ENCODE measurements at places on chromosomes 12 and 14.

DNA sequence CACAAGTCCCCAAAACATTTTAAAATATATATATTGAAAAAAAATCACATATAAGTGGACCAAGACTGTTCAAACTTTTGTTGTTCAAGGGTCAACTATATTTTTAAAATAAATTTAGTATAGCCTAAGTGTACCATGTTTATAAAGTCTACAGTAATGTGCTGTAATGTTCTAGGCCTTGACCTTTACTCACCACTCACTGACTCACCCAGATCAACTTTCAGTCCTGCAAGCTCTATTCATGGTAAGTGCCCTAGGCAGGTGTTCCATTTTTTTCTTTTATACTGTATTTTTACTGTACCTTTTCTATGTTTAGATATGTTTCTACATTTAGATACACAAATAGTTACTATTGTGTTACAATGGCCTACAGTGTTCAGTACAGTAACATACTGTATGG, 23.4 kb upstream of the TMTC1 start:
- no peak for DNase-seq

- DNase-seq, result no peak
Observed at GRCh38 chr14:36091096-36091495, 85.4 kb downstream of the PTCSC3 start.

DNA sequence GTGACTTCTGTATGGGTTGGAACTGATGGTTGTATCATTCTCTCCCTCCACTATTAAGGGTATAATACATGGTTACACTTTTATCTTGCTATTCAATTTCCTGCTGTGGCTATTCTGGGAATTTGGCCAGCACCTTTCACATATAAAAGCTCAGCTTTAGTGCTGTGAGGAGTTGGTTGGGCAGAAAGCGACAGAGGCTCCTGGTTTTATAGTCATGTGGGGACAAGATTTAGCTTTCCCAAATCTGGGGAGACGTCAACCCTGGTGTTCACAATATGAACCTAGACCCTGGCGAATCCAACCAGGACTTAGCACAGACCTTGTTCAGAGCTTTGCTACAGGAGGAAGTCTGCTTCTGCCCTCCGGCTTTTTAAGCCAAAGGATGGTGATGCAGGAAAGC, 36.5 kb downstream of the FOS start:
- DNase-seq, result no peak

- DNase-seq, result no peak
Observed at GRCh38 chr12:99759444-99759843, 111.9 kb downstream of the GARIN6 start.

DNA sequence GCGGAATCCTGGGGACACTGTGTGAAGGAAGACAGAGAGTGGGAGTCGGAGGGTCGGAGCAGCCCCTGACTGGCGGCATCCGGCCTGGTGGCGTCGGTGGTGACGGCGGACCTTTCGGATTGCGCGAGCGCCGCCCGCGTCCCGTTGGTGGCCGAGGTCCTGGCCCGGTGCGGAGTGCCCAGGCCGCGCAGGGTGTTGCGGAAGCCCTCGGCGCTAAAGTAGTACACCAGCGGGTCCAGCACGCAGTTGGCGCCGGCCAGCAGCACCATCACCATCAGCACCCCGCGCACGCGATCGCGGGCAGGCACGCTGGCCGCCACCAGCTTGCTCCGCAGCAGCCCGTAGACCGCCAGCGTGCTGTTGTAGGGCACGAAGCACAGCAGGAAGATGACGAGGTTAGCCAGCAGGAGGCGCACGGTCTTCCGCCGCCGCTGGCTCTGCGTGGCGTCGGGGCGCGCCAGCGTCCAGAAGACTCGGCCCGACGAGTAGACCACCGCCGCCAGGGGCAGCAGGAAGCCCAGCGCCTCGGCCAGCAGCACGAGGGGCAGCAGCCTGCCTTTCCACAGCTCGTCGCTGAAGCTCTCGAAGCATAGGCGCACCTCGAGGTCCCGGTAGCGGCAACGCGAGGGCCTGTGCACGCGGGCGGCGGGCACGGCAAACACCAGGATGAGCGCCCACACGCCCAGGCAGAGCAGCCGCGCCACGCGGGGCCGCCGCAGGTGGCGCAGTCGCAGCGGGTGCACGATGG, 13.1 kb upstream of the CHD4 start:
- DNase-seq, result no peak

- DNase-seq, result no peak
Observed at GRCh38 chr12:68617160-68617926, 6.6 kb downstream of the RAP1B start.

GRCh38 chr14:82075566-82075965, 541.9 kb upstream of the SEL1L start:
- no peak for DNase-seq

DNA sequence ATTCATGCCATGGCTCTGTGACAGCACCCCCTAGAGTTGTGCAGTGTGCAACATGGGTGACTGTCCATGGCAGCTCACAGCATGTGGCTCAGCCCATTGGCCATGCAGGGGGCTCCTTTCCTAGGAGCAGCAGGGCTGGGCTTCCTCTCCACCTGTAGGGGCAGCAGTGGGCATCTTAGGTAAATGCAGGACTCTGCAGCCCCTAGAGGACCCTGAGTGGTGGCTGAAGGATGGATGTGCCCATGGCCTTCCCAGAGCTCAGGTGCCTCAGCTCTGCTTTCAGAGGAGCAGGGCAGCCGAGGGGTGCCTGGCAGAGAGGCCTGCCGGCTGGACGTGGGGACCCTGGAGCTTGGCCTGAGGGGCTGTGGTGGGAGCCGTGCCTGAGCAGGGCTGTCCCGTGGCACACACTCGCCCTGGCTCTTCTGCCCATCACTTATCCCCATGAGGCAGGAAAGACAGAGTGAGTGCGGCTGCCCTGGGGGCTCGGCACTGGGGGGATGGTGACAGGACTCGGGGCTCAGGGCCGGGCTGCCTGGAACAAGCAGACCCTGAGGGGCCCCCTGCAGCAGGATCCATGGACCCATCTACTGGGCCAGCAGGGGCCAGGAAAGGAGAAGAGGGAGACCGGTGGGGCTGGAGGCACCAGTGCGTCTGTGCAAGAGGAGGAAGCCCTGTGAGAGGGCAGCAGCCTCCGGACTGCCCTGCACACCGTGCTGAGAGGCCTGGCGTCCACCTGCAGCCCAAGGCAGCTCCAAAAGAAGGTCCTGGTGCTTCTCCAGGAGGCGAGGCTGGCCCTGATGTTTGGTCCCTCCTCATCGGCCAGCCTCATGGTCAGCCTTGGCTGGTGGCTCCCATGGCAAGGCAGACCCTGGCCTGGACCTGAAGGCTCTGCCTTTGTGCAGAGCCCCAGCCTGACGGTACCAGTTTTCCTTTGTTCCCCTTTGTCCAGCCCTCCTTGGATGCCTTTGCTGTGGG, 7.6 kb downstream of the ADSS1 start:
- no peak for DNase-seq

DNA sequence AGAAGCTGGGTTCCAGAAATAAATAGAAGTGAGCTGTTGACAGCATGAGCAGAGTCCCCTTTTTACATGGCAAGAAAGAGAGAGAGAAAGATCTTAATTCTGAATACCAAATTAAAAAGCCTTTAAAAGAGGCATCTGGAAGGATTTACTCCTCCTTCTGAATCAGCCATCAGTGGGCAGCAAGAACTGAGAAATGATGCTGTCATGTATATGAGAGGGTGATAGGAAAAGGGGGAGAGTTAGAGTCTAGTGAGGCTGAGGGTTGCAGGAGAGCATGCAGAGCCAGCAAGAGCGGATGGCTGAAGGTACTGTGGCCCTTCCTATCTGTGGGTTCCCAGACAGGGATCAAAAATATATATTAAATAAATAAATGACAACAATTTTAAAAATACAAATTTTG, 34.5 kb upstream of the GNG2 start:
- DNase-seq, result no peak

DNA sequence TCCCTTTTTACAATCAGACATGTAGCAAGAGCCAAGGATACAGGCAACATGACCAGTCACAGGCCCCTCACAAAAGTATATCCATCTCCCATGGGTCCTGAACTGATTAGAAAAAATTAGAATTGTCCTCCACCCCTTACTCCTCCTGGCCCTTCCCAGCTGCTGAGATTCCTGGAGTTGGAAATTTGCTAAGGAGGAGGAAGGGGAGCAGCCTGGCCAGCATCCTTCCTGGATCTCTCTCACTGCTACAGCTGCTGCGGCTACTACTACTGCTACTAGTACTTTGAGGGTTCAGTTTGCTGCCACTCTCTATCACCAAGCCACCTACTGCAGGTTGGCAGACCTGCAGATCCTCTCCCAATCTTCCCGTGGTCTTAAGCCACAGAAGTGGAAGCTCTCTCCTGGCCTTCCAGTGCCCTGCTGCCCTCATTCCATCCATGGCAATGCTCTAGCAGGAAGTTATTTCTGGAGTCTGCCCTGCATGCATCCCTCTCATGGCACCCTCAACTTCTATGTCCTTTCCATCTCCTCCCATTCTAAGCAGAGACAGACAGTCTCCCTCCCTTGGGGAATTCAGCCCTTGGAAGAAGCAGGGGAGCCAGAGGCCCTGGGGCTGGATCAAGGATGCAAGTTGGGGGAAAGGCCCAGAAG, 1.0 kb downstream of the ITGA7 start:
- no peak for DNase-seq

GRCh38 chr12:62484233-62484632, 17.6 kb downstream of the MON2 start:
- no peak for DNase-seq

DNA sequence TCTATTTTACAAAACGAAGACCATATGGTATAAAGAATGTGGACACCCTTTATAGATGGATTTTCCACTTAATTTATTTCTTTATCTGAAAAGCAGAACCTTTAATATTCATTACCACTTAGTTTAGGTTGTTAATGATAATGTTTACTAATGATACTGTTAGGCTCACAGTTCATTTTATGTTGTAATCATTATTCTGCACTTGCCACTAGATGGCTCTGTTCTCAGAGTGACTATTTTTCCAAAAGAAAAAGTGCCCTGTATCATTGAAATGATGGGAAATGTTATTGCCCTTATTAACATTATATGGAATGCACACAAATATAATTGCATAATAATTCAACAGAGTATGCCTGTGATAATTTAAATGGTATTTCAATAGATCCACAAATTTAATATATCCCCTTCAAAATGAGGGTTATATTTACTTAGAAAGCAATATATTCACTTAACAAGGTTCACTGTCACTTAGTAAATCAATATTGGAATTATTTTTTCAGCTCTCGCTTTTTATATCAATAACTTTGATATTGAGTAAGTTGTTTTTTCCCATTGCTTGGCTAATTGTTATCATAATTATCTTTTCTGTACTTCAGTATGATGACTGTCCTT, 95.7 kb downstream of the PDE3A start:
- DNase-seq, result no peak

GRCh38 chr12:92064422-92064821, 81.2 kb downstream of the BTG1 start:
- DNase-seq, result no peak

DNA sequence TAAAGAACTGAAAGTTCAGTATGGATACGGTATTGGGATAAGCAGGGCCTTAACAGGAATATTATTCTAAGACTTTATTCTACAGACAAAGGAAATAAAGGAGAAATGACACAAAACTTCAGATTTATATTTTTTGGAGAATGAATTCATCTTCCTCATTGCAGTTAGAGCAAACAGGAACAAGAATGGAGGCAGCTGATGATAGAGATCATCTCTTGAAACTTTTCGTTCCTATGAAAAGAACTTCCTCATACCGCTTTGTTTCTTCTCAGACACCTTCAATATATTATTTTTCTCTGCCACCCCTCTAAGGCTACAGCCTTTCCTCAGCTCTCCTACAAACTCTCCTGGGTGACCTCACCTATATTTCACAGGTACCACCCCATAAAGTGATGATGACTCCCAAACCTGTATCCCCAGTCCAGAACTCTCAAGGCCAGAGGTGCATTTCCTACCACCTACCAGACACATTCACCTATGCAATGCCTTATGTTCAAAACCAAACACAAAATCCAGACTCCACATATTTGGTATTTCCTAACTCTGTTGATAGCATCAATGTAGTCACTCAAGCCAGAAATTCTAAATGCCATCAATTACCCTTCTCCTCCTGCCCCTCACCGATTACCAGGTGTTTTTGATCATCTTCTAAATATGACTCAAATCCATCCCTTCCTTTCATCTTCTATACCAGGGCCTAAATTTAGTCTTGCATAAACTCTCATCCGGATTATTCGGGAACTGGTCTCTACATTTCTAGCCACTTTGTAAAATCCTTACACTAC, 7.4 kb downstream of the MAP4K5 start:
- DNase-seq, result no peak

DNA sequence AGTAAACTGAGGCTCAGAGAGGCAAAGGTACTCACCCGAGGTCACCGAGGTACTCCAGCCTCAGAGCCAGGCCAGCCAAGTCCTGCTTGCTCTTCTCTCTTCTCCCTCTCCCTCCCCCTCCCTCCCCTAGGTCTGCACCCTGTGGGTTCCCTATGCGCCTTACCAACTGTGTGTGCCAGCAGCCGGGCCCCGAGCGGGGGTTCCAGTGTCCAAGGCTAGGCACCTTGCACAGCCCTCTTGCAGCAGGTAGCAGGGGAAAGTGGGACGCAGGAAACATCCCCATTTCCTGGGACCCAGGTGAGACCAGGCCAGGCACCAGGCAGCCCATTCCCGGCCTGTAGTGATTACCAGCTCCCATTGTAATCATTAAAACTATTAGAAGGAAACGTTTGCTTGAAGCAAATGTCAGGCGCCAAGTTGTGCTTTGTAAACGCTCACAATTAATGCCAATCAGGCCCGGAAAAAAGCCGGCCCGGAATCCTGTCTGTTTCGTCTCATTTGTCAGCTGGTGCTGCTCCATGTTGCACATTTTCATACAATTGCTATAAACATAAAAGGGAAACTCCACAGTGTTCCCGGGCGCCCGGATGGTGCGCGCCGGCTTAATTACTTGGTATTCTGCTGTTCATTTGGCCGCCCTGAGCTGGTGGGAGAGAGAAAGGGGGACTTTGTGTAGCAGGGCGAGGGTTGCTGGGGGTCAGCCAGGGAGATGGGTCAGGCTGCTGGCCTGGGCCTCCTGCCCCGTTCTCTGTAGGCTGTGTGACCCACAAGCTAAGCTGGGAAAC, 11.9 kb downstream of the FAM222A start:
- DNase-seq, result no peak

DNA sequence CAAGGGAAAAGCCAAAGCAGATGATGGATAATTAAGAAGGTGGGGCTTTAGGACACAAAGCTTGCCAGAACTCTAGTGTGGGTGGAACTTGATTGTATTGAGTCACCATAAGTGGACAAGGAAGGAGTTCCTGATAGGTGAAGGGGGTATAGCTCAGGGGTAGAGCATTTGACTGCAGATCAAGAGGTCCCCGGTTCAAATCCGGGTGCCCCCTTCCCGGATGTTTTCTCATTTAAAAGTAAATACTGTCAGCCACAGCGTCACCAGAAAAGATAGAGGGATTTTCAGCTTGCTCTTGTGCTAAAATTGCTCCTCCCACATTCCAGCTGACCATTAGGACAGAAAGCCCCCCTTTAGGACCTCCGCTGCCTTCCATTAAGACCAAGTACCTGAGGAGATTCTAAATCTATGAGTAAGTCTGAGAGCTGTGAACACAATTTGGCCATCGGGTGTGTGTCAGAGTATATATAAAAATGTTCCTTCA, 36.6 kb downstream of the DCAF4 start:
- no peak for DNase-seq
